Breast epithelium (tissue), 4 donors: ENCODE measurements at places on chromosomes 6 and 20.

- no peak for DNase-seq
Observed at GRCh38 chr6:161010418-161010817, 18.8 kb downstream of the MAP3K4 start.

GRCh38 chr6:158322724-158323560, 10.7 kb downstream of the TULP4 start:
- DNase-seq, result no peak

DNA sequence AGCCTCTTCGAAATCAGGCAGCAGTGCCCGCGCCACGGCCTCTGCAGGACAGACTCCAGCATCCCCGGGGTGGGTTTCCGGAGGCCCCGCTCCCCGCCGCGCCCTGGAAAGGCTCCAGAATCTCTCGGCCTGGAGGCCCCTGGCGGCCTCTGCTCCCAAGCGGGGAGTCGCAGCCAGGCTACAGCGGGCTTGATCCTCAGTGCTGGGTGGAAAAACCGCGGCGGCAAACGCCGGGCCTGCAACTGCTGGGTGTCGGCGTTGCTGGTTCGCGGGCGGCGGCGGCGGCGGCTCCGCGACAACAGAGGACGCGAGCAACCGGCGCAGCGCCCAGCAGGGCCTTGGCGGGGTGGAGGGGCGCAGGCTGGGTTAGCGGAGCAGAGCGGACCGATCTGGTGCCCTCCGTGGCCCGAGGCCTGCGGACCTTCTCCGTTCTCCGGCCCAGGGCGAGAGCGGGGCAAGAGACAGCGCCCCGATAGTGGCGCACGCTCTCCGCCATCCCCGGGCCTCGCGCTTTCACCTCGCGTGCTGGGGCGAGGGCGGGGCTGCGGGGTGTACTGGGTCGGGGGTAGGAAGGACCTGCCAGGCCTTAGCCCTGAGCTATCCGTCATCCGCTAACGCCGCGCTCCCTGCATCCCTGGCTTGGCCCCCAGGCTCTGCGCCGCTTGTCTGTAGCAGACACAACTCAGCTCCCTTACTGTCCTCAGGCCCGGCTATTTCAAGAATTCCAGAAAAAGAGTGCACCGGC, 3.4 kb upstream of the ZNF292 start:
- DNase-seq, result peak; percentile 58

DNA sequence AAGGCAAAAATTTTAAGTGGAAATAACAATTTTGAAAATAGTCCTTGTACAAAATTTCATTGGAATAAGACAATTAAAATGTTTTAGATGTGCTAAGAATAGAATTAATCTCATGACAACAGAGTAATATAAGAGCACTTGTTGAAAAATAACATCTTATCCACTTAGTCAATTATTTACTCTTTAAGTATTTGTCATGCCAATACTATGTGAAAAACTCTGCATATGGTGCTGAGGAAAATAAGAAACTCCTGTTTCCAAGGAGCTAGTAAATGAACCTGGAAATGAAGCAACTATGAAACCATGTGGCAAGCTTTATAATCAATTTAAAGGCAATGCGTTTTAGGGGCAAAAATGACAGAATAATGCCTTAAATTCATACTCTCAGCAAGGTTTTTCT, 42.7 kb upstream of the HCRTR2 start:
- no peak for DNase-seq
